Fibroblast of skin of abdomen (primary cell): ENCODE measurements at places on chromosomes 16 and 17.

GRCh38 chr17:2701161-2701995 lies 10.2 kb downstream of the CLUH start:
- DNase-seq = no peak

DNA sequence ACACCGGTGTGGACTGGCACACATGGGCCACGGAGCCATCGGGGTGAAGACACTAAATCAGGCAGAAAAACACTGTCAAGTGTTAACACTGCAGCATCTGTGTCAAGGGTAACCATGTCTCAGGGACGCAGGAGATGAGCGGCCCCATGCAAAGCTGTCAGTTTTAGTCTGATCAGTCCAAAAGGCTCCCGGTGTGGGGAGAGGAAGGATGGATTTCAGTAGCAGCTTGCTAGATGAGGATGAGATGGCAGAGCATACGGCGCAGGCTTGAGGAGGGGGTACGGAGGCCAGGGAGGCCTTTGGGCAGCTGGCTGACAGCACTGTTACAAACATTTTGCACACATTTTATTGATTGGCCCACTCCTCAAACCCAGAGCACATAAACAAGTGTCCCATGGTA lies 98.1 kb downstream of the GNAO1 start:
- no peak for DNase-seq

GRCh38 chr17:82094931-82095776 lies 2.9 kb downstream of the FASN start:
- DNase-seq = no peak

GRCh38 chr16:7086822-7087616 lies 245.6 kb upstream of the RBFOX1 start:
- DNase-seq = no peak

DNA sequence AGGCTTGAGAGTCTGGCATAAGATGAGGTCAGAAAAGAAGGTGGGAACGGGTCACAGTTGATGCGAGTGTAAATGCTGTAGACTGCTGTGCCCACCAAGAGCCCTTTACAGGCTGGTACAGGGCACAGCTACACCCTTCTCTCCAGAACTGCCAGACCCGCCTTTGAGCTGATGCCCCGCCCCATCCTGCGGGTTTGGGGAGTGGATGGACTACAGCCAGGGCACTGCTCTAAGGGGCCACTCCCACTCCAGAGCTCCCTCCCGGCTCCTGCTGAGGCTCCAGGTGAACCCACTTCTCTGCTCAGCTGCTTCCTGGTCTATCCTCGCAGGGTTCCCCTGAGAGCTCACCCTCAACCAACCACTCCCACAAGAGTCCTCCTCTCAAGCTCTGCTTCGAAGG lies 12.3 kb downstream of the MEIOB start:
- DNase-seq = no peak

DNA sequence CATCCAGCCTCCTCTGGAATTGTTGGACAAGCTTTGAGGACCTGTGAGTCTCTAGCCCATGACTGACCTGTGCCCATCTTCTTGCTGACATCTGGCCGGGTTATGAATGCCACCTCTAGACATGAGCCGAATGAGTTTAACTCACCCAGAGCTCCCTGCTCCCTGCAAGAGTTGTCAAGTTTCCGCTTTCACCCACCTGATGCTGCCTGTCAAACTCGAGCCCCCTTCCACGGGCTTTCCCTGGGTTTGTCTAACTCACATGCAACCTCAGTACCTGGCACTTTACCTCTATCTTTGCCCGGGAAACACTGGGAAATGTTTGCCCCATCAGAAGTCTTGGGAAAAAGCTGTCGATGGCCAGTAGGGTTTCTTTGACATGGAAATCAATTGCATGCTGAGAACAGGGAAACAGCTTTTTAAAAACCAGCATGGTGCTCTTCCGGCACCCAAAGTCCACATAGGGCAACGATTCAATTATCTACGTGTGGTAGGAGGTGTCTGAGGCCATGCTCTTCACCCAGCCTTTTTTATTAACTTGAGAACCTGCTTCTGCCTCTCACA lies 33.8 kb upstream of the DNAH17 start:
- no peak for DNase-seq

GRCh38 chr17:6299275-6299674 lies 135.6 kb downstream of the AIPL1 start:
- DNase-seq = no peak

GRCh38 chr17:45353043-45353442 lies 36.2 kb upstream of the MAP3K14 start:
- no peak for DNase-seq

GRCh38 chr16:59574296-59574695 lies 840.2 kb upstream of the GOT2 start:
- no peak for DNase-seq

GRCh38 chr16:74100395-74101326 lies 196.0 kb upstream of the PSMD7 start:
- no peak for DNase-seq

DNA sequence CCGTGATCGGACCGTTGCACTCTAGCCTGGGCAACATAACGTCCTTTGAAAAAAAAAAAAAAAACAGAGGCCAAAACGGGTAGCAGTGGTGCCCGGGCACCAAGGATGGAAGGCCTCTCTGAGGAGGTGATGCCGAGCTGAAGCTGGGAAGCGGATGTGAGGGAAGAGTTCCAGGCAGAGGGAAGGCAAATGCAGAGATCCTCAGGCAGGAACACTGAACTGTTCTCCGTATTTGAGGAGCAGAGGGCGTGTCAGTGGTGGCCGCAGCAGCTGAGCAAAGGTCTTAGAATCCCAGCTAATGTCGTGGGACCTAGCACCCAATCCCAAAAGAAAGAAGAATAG lies 656 bp upstream of the KCTD13 start:
- peak; percentile 30 for DNase-seq

- no peak for DNase-seq
Observed at GRCh38 chr16:53534206-53534605, 31.2 kb upstream of the AKTIP start.

GRCh38 chr17:5582209-5583185 lies 1.8 kb downstream of the NLRP1 start:
- peak; percentile 8 for DNase-seq

GRCh38 chr17:78122216-78122930 lies 6.2 kb downstream of the TMC6 start:
- DNase-seq = no peak

GRCh38 chr16:73183611-73184092 lies 135.7 kb upstream of the ZFHX3 start:
- peak; percentile 64 for DNase-seq

GRCh38 chr17:586920-587685 lies 127.5 kb downstream of the VPS53 start:
- DNase-seq = no peak

- peak; percentile 55 for DNase-seq
Observed at GRCh38 chr16:46650254-46650623, 29.1 kb upstream of the SHCBP1 start.

- DNase-seq = peak; percentile 82
Observed at GRCh38 chr16:73025151-73025855, 22.6 kb downstream of the ZFHX3 start.

- peak; percentile 47 for DNase-seq
Observed at GRCh38 chr16:79651363-79651762, 50.8 kb upstream of the MAF start.

GRCh38 chr16:75246504-75247205 lies 4.8 kb downstream of the BCAR1 start:
- DNase-seq = peak; percentile 28

DNA sequence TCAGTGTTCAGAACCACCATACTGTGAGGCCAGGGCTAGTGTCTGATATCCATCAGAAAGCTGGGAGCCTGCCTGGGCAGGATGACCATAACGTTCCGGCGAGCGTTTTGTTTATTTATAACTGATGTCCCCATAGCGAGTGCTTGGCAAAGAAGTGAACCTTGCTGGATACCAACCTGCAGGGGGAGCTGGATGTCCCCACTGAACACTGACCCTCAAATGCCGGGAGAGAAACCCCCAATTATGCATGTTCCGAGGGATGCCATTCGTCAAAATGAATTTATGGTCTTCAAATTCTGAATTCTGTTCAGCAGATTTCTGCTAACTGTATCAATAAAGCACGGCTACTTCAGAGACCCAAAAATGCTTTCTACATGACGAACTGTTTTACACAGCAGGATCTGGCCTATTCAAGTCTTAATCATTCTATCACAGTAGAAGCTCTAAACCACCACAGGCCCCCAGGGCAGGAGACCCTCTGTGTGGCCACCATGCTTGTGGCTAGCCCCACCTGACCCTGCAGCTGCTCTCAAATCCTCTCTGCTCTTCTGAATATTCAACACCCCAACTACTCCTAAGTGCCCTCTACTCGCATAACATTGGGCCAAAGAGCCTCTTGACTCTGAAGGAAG lies 15.2 kb downstream of the MED24 start:
- DNase-seq = peak; percentile 69

- DNase-seq = peak; percentile 54
Observed at GRCh38 chr16:80056324-80056723, 455.8 kb upstream of the MAF start.

DNA sequence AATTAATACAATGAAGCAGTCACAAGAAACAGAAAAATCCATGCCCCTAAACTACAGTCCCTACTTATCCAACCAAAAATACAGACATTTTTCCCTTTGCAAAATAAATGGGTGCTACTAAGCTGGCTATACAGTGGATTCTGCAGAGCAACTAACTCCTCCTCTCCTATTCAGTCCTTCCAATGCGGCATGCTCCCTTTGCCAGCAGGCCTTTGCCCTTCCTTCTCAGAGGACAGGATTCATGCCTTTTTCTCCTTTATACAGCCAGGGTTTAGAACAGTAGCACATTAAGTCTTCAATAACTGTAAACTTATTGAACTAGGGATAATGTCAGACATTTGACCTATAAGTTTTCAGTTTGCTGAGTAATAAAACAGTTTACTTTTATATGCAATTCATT lies 70.2 kb downstream of the SMURF2 start:
- no peak for DNase-seq

DNA sequence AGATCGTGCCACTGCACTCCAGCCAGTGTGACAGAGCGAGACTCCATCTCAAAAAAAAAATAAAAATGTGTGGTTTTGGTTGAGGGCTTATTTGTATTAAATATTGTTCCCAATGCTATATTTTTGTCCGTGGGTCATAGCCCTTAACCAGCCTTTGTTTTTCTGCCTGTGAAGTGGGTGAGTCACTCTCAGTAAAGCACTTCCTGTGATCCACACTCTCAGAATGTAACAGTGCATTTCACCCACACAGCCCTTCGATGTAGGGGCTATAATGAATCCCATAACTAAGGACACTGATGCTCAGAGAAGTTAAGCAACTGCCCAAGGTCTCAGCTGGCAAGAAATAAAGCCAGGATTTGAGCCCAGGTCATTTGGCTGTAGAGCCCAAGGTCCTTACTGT lies 34.7 kb upstream of the POLR3E start:
- peak; percentile 17 for DNase-seq

- no peak for DNase-seq
Observed at GRCh38 chr17:34578656-34579016, 746 bp upstream of the TMEM132E start.
